ENCODE measurements at places on chromosomes 16 and 17.

- no peak for DNase-seq
Measured at GRCh38 chr17:49776551-49777300, 11.8 kb upstream of the KAT7 start.

DNA sequence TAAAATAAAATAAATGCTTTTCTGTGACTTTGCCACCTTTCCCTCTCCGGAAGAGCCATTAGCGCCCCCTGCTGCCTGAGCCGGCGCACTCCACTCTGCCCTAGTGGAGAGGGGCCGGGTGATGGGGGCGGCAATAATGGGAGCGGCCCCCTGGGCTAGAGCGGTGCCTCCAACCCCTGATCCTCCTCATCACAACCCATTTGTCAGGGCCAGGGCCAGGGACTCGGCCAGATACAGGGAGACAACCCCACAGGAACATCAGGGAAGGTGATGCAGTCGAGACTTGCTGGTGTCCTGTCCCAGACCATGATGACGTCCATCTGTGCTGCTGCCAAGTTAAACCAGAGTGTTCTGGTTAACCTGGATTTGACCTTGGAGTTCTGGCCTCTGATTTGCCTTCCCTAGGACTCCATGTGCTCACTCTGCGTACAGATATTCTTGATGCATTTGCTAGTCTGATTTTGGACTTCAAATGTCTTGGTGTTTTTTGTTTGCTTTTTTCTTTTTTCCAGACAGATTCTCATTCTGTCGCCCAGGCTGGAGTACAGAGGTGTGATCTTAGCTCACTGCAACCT, 46.1 kb upstream of the BPTF start:
- peak; percentile 20 for DNase-seq

GRCh38 chr16:30893744-30894539, at the start of gene BCL7C:
TSS of gene BCL7C (minus strand) at chr16:30894077. CDS start at chr16:30893944, 133 bp downstream.
- DNase-seq, result peak; percentile 92

GRCh38 chr16:31291376-31291775, 31.6 kb downstream of the ITGAM start:
- no peak for DNase-seq

DNA sequence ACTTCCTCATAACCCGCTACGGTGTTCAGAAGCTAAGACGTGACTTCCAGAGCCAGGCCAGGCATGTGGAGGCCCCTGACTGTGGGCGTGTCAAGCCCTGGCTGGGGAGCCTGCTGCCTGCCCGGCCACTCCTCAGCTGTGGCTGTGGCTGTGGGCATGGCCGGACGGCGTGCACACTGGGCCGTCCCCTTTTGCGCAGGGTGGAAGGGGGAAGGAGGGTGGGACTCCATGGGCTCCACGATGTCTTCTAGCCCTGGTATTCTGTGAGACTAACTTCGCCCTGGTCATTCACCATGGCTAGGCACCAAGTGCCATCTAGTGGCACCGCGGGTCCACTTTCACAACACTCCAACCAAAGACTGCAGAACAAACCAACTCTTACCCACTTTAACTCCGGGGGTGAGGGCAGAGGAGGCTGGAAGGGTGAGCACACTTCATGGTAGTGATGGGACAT, 67.9 kb downstream of the N4BP1 start:
- no peak for DNase-seq

GRCh38 chr16:50967827-50968612, 183.1 kb downstream of the SALL1 start:
- DNase-seq, result no peak

- DNase-seq, result no peak
Measured at GRCh38 chr16:62450291-62450690, 414.1 kb upstream of the CDH8 start.

DNA sequence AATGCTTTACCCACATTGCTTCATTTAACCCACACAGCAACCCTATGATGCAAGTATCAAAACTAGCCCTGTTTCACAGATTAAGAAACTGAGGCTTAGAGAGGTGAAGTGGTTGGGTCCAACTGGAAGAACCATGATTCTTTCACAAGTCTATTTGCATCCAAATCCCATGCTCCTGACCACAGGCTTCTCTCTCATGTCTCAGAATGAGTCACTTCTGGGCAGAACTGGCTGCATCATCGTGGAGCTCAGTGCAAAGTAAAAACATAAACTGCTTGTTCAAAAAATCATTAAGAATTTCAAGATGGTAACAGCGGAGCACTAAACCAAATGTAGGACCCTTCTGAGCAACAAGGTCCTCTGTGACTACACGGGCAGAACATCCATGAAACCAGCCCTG, 20.2 kb upstream of the CES1 start:
- DNase-seq, result no peak

DNA sequence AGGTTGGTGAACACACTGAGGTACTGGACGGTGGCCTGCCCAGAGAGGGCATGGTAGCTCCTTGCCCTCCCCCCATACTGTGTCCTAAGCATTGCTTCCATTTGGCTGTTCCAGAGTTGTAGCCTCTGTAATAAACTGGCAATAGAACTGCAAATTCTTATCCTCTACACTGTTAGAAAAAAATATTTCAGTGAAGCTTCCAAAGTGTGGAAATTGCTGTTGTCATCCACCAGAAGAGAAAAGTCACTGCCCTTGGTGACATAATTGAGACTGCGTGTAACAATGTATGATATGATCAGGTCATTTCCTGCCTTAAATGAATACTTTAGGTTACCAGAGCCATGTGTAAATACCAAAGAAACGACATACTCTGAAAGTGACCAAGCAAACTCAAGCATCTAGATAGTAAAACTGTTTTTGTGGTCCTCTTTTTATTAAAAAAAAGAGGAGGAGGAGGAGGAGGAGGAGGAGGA, 65.9 kb downstream of the CEP95 start:
- DNase-seq, result no peak

GRCh38 chr16:68081861-68082628, 3.1 kb upstream of the NFATC3 start:
- DNase-seq, result no peak

All from neuronal stem cell (in vitro differentiated cells).